ENCODE measurements at places on chromosomes 6 and 20.

DNA sequence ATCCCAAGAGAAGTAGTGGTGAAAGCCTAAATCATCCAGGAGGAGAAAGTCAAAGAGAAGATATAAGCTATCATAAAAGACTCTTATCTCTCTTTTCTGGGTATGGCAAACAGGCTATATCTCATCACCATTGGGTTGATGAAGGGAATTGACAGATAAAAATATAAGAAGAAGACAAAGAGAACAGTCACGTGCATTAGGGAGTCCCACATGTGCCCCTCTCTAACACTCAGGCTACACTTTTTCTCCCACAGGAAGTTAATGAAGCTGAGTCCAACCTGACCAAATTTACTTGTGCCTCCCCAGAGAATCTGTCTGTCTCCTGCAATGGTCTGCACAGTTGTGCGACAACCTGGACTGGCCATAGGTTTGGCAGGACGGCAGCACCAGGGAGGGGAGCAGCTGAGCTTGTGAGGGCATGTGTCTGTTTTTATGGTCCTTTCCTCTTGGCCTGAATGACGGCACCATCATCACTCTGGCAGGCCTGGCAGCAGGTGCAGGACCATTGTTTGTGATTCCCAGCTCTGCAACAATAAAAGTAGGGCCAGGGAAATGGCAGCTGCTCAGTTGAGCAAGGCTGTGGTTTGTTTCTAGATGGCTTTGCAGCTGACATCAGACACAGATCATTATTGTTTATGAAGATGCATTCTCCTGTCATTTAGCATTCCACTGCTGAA is 144.5 kb upstream of the MCHR2 start:
- DNase-seq, result no peak

- no peak for DNase-seq
Observed at GRCh38 chr20:11918981-11919380, 1.3 kb downstream of the BTBD3 start.

DNA sequence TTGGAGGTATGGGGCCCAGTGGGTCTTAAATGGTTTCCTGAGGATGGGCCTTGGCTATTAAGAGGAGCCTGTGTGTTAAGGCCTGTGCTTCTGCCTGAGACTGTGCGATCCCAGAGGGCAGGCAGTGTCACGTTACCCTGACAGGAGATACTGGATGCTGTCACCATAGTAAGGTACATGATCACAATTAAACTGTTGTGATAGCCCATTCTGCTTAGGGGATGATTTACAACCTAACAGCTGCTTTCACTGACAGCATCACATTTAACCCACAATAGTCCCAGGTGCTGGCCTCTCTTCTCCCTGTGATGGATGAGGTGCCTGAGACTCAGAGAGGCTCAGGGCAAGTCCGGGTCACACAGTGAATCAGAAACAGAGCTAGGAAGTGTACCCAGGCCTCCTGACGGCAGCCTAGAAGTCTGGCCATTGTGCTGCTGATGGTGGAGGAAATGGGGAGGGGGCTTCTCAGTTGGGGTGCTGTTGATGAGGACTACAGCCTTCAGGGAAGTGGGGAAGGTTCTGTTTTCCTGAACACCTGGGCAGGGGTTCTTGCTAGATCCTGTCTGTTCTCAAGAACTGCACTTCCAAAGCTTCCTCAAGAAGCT is 97.3 kb downstream of the MDGA1 start:
- no peak for DNase-seq

DNA sequence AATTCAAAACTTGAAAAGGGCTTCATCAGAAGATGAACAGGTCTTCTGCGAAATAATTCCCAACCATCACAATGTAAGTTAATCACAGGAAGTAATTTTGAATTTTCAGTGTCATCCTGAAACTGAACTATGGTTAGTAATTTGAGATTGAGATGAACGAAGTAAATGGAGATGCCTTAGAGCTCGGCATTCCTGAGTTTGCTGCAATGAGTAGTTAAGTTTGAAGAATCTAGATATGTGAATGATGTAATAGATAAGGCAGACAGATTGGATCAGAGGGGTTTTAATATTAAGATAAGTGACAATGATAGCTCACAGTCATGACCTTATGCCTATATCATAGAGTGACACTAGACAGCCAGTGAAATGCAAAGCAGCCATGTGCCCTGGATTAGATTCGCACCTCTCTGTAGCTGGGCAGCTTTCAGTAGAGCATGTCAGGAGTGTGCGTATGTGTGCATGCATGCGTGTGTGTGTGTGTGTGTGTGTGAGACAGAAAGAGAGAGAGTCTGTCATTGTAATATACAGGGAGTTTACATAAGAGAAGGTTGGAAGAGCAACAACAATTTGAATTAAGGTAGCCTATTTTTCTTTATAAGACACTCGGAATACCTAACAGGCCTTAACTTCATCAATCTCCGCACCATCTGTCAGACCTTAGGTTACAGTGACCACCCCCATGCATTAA is 233.0 kb downstream of the GMPR start:
- no peak for DNase-seq

DNA sequence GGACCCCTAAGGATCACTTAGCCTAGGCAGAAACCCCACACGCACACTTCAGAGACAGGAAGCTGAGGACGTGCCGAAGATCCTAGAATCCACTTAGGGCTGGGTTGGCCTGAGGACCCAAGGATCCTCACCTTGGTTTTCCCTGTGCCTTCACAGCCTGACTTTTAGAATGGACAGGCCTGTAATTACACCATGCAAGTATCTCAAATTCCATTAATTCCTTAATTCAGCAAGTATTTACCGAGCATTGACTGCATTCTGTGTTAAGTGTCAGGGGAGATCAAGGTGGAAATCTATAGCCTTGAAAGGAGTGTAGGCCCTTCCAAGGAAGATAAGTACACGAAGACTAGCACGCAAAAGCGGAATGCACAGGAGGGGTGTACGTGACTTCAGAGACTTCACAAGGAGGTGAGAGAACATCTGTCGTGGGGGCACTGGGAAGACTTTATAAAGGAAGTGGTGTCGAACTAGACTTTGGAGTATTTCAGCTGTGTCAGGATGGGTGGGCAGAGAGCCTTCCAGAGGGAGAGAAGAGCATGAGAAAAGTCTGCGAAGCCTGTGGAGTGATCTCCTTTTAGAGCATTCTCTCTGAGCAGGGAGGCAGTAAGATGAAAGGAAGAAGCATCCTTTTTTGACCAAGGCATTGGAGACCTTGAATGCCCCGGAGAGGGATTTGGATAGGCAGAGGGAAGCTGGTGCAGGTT is 4.0 kb downstream of the DSP start:
- DNase-seq, result no peak

DNA sequence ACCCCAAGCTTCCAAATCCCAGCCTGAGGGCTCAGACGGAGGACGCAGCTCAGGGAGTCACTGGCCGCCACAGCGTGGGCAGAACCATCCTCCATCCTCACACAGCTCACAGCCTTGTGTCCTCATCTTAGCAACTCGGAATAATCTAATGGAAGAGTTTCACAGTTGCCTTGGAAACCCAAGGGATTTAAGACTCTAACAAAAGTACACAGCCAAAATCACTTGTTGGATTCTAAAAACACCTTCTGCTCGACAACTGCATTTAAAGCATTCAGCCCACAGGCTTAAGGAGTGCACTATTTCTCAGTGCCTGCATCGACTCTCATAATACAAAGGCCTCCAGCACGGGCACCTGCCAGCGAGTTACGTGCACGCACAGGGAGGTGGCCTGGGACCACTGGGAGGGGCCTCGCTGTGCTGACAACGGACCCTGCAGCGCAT is 45.4 kb downstream of the ZBTB46 start:
- no peak for DNase-seq

DNA sequence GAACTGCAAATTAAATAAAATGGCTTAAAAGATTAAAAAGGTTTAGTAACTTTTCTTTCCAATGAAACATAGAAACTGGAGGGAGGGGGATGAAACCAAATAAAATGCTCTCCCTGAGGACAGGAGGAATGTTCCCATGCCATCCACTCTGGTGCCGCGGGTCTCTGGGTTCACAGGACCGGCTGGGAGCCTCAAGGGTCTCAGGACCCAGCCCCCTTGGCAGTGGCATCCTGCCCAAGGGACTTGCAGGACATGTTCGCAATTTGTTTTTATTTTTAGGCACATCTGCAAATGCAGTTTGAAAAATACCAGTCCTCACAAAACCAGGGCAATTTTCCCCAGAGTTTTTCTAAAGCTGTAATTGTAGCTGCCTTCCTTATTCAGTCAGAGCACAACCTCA is 7.5 kb downstream of the BEND3 start:
- no peak for DNase-seq

DNA sequence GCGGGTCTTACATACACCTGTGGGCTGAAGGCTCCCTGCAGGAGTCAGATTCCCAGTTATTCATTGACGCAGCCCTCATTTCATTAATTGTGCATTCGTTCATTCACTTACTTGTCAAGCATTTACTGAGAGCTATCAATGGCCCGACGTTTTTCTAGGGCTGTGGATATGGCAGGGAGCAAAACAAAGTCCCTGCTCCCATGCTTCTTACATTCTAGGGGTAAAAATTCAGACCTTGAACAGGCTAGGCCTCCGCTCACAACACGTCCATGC is 369 bp upstream of the NSFL1C start:
- no peak for DNase-seq

DNA sequence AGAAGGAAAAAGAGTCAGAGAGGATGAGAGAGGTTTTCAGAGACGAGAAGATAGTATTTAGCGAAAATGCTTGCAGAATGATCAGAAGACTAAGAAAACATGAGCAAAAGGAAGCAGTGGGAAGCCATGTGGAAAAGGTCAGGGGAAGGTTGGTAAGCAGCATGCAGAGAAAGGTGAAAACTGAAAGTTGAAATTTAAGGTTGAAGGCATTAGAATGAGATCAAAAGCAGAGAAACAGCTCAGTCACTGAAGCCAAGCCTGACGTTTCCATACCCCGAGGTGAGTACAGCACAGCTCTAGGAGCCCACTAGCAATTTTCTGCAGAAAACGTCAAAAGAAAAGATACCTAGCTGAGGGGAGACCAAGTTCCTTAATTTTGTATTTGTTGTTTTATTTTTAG is 19.1 kb upstream of the TFB1M start:
- no peak for DNase-seq

DNA sequence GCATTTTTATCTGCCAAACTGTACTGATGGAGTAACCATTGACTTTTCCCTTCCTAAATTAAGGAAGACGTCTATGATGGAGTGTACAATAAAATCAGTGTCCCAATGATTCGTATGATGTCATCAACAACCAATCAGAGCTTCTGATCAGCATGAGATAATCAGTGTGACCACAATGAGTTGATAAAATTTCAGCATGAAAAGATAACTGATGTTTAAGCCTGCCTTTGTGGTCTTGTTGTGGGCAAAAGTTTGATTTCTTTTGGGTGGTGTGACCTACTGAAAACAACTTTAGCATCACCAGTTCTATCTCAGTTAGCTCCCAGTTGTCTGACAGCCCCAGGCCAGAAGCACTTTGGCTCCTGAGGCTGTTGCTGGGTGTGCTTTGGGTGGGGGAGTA is 3.3 kb downstream of the PCIF1 start:
- no peak for DNase-seq

GRCh38 chr6:36650848-36651478 is 27.6 kb upstream of the CDKN1A start:
- DNase-seq, result no peak

DNA sequence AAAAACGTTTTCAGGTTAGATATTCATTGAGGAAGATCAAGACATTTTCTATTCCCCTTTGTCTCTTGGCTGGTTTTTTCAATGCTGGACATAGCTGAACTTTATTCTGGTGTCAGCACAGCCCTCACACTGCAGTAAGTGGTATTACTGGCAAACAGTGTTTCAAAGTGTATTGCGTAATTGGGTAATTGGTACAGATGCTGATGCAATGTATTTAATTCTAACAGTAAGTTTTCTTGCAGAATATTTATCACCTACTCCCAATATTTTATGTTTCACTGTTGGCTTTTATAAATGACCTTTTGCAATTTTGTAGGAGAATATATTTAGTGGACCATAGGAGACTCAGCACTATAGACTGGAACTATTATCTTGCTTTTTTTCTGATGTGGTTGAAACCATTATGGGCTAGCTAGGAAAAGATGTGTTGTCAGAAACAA is 287.6 kb upstream of the SOX4 start:
- DNase-seq, result no peak

GRCh38 chr20:48632825-48633619 is 194.8 kb downstream of the PREX1 start:
- no peak for DNase-seq

DNA sequence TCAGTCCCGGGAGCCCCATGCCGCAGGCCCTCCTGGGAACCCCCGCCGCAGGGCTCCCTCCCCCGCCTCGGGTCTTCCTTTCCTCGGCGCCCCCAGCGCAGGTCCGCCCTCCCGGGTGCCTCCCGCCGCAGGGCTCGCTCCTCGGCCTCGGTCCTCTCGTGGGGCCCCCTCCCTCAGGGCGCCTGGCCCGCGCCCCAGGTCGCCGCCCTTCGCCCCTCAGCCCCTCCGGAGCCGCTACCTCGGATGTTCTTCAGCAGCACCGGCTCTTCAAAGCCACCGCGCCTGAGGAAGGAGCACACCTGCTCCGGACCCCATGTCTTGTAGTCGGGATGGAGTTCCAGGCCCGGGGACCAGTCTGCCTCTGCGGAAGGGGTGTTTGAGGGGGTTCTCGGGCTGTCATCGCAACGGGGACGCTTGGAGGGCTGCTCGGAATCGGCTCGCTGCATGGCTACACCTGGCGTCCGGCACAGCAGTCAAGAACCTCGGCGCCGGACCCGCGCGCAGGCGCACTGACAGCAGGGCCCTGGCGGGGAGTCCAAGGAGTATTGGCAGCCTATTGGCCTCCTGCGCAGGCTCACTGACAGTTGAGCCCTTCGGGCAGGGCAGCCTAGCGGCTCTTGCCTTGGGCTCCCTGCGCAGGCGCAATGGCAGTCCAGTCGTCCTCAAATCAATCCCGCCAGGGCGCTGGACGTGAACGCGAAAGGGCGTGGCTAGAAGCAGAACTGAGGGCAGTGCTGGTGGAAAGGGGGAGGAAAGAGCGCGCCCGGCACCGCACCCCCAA is at the start of gene SAMHD1:
Gene SAMHD1 (minus strand): TSS at position 511 of the 781 bp plus-strand sequence. CDS start 65 bp downstream, at position 446.
- peak; percentile 58 for DNase-seq

GRCh38 chr6:138455746-138456400 is 43.4 kb downstream of the NHSL1 start:
- no peak for DNase-seq

DNA sequence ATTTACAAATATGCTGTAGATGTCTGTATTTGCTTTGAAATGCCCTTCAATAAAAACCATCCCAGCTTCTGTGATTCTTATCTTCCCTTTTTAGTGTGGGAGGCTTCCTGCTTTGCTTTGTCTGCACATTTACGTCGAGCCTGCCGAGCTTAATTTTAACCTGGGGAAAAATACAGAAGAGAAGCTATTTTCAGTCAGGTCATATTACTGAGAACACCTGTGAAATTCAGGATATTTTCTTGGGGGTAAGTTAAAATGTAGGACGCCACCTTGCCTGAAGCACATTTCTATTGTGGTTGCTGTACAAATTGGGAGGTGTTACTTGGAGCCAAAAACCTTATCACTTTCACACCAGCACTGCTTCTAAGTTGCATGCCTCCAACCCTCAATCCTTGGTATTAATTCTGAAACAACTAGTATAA is 43.6 kb upstream of the FUCA2 start:
- DNase-seq, result no peak
